Natural killer cell (primary cell): ENCODE measurements at places on chromosomes 1 and 21. TPM values are rescaled to one million over a fixed set of nuclear protein-coding genes. Genes with fewer than 3 reads are reported as not detected.

GRCh38 chr1:218748071-218748470 lies 402.9 kb downstream of the TGFB2 start:
- DNase-seq: no peak
- H3K4me1 ChIP-seq: no peaks in the 10 kb centered on the region
- H3K27me3 ChIP-seq: no peaks in the 10 kb centered on the region
- no peaks in the 10 kb centered on the region for H3K36me3 ChIP-seq
- H3K4me3 ChIP-seq: no peak overlapping the region
- H3K27ac ChIP-seq: no peak overlapping the region

DNA sequence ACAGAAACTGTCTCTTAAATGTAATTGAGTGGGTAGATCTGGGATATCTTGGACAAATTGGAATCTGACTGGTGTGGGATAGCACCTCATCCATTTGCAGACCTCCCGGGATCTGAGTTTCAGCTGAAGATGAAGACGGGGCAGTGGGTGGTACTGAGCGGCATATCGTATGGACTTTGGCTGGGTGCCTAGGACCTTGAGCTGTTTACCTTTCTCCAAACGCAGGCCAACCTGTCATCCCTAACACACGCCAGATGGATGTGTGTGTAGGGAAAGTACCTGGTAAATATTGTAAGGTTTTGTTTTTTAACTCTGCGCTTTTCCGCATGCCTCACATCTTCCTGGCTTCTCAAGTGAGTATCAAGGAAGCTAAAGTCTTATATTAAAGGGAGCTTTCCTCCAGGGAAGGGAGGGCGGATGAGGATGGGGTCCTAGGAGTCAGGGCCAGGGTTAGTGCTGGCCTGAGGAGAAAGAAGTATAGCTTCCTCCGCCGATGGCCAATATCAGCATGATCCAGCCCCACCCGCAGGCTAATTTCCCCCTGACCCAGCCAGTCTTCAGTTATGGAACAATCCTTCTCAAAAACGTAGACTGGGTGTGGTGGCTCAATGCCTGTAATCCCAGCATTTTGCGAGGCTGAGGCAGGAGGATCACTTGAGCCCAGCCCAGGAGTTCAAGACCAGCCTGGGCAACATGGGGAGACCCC lies 26.2 kb downstream of the ATP8B2 start:
- peaks cover 18% of the 10 kb centered on the region for H3K36me3 ChIP-seq
- no peak for DNase-seq
- peaks cover 21% of the 10 kb centered on the region for H3K4me1 ChIP-seq
- H3K27me3 ChIP-seq: peaks cover 12% of the 10 kb centered on the region

GRCh38 chr1:56808410-56808809 lies 10.8 kb downstream of the FYB2 start:
- no peaks in the 10 kb centered on the region for H3K36me3 ChIP-seq

GRCh38 chr1:182725259-182726255 lies 41.2 kb upstream of the RGS8 start:
- no peaks in the 10 kb centered on the region for H3K36me3 ChIP-seq
- peaks cover 2% of the 10 kb centered on the region for H3K27me3 ChIP-seq
- no peak for DNase-seq
- H3K4me1 ChIP-seq: no peaks in the 10 kb centered on the region
- H3K4me3 ChIP-seq: no peak overlapping the region
- H3K27ac ChIP-seq: no peak overlapping the region

DNA sequence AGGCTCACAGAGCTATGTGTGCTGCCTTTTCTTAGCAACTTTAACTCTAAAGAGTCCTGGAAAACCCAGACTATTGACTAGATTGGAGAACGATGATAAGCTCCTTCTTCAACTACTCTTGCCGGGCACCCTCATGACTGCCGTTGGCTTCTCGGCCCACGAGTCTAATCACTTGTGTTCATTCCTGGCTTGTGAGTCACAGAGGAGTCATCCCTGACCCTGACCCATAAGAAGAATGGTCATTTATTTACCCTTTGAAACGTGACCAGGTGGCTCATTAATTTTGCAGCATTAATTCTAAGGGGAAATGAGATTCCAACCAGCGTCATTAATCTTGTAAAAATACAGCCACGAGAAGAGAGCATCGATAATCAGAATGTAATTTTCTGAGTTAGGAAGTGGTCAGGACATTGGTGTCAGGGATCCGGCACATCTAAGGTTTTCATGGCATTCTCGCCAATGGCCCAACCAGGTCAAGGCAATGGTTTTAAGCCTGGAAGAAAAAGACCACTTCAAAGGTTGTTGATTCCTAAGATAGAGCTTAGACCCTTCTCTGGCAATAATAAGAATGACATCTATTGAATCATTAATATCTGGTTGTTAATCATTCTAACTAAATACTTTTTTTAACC lies 183.6 kb upstream of the RUNX1 start:
- H3K27me3 ChIP-seq: no peaks in the 10 kb centered on the region
- no peak overlapping the region for H3K27ac ChIP-seq
- H3K4me1 ChIP-seq: peaks cover 5% of the 10 kb centered on the region
- no peaks in the 10 kb centered on the region for H3K36me3 ChIP-seq
- DNase-seq: no peak

GRCh38 chr1:194358208-194358581 lies 1171.8 kb upstream of the B3GALT2 start:
- H3K4me3 ChIP-seq: no peak overlapping the region
- H3K27me3 ChIP-seq: no peaks in the 10 kb centered on the region
- no peaks in the 10 kb centered on the region for H3K36me3 ChIP-seq

GRCh38 chr1:208247696-208248095 lies 3.5 kb upstream of the PLXNA2 start:
- peaks cover 18% of the 10 kb centered on the region for H3K4me1 ChIP-seq
- H3K27me3 ChIP-seq: peaks cover 4% of the 10 kb centered on the region
- H3K4me3 ChIP-seq: no peak overlapping the region
- DNase-seq: no peak
- no peaks in the 10 kb centered on the region for H3K36me3 ChIP-seq
- H3K27ac ChIP-seq: no peak overlapping the region

GRCh38 chr1:156080241-156080862 lies 1.9 kb downstream of the MEX3A start:
- H3K4me3 ChIP-seq: no peak overlapping the region
- no peaks in the 10 kb centered on the region for H3K36me3 ChIP-seq
- H3K27ac ChIP-seq: no peak overlapping the region
- peaks cover 15% of the 10 kb centered on the region for H3K27me3 ChIP-seq
- no peak for DNase-seq

DNA sequence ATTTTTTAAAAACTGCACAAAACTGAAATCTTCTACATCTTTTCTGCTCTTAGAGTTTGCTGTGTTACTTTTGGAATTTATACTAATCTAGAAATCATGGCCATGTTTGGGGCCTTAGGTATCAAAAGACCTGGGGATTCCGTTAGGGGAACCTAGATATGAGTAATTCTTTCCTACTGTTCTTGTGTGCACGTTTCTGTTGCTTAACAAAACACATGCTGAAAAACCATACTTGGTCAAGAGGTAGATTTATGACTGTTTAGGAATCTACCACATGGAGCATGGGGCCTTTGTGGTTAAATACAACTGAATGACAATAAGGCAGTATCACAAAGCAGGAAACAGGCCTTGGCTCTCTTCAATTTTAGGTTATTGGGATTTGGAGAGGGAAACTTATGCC lies 291.9 kb upstream of the USP25 start:
- no peaks in the 10 kb centered on the region for H3K4me1 ChIP-seq
- DNase-seq: no peak
- H3K27me3 ChIP-seq: no peaks in the 10 kb centered on the region
- H3K27ac ChIP-seq: no peak overlapping the region

- no peak overlapping the region for H3K4me3 ChIP-seq
- DNase-seq: no peak
- no peak overlapping the region for H3K27ac ChIP-seq
- H3K36me3 ChIP-seq: peaks cover 15% of the 10 kb centered on the region
Measured at GRCh38 chr21:15856813-15857212, 127.0 kb downstream of the USP25 start.

Gene LCE2C
- total RNA-seq: not detected

Gene ADAMTSL4
- 2.9 TPM for total RNA-seq
